ENCODE measurements at places on chromosomes 4 and X.
A peak's percentile ranks its signal among the peaks of the same experiment; 100 is the strongest.

- H3K27ac ChIP-seq: no peak overlapping the region
- H3K4me3 ChIP-seq: no peak overlapping the region
- no peaks in the 10 kb centered on the region for H3K27me3 ChIP-seq
- no peak for DNase-seq
- H3K4me1 ChIP-seq: no peaks in the 10 kb centered on the region
These were observed 12.7 kb downstream of the OPHN1 start for GRCh38 chrX:68420559-68420958.

- peak; percentile 96 for DNase-seq
- peaks cover 36% of the 10 kb centered on the region for H3K4me1 ChIP-seq
- H3K36me3 ChIP-seq: 0 out of 2 replicates have a peak, but pooled peaks cover 15% of the 10 kb centered on the region
- peak overlapping the region; percentile 87 for H3K4me3 ChIP-seq
- H3K27me3 ChIP-seq: no peaks in the 10 kb centered on the region
These were observed 10.9 kb upstream of the CLTRN start for GRCh38 chrX:15675490-15675921.

- no peaks in the 10 kb centered on the region for H3K27me3 ChIP-seq
These were observed 141.3 kb downstream of the PALLD start for GRCh38 chr4:168637872-168638756.

DNA sequence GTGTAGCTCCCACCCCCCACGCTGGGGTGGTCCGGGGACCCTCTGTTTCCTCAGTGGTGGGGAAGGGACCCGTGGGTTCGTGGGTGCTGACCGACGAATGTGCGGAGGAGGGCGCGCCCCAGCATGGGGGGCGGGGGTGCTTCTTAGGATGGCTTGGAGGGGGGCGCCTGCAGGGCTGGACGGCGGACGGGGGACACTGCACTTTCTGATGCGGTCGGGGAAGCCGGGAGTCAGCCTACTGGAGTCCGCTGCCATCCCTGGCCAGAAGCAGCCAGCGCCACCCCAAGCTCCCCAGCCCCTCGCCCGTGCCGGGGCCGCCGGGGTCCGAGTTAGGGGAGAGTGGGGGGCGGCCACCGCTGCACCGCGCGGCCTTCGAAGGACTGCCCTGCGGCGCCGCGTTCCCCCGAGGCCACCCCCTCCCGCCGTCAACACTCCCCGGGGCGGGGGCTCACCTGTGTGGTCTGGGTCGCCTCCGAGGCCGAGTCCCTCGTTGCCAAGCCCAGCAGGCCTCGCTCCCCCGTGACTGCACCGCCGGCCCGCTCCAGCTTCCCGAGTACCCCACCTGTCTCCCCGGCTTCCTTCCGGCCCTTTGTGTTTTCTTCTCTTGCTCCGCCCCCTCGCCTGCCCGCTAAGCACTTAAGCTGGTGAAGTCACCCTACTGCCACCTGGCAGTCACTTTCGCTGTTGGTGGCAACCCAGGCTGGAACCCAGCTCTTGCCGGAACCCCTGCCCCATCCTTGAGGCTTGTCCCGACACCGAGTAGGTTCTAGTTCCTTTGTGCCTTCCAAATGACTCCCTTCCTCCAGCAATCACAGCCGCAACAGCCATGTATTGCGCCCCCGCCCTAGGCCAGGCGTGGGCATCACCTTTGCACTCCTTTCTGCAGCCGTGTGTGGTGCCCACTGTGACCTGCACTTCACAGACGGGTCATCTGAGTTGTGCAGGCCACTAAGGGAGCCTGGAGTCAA is at the start of gene OCIAD2:
TSS of gene OCIAD2 (minus strand) at position 569 of the 968 bp plus-strand sequence. CDS start 2,225 bp downstream, outside the sequence.
- H3K27me3 ChIP-seq: no peaks in the 10 kb centered on the region
- peaks cover 25% of the 10 kb centered on the region for H3K4me1 ChIP-seq
- peak within 1 kb of the TSS; percentile 11 for H3K27ac ChIP-seq
- peak within 1 kb of the TSS; percentile 92 for H3K4me3 ChIP-seq

DNA sequence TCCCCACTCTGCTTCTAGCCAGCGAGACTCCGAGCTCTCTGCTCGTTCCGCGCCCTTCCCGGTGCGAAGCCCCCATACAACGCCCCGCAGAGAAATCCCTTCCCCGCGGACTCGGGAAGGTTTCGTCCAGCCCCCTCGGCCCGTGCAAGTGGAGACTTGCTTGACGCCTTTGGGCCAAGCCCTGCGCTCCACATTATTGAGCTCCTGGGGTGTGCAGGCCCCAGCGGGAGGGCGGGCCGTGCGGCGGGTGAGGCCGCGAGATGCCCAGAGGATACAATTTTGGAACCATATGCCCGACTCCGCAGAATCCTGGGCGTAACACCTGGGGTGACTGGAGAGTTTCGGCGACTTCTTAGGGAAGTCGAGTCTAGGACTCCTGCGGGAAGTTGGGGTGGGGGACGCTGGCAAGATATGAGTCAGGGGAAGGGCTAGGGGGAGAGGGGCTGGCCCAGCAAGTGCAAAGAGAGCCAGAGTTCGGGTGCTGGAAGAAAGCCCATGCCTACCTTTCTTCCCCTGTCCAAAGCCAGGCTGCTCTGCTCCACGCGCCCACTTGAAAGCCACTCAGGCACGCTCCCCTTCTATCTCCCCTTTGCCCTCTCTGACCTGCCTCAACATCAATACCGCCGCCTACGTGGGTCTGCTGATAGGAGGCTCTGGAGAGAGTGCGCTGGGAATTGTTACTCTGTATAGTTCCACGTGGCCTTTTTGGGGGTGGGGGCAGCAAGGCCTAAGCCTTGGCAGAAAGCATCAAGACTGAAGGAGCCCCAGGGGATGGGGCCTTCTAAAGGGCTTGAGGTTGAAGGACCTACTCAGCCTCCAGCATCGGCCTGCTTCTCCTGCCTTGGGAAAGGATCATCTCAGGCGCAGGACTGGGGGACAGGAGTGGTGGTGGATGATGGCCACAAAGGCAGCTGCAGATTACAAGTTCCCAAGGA is 1.2 kb upstream of the ELF4 start:
- DNase-seq: peak; percentile 55
- H3K27me3 ChIP-seq: no peaks in the 10 kb centered on the region
- no peaks in the 10 kb centered on the region for H3K36me3 ChIP-seq

DNA sequence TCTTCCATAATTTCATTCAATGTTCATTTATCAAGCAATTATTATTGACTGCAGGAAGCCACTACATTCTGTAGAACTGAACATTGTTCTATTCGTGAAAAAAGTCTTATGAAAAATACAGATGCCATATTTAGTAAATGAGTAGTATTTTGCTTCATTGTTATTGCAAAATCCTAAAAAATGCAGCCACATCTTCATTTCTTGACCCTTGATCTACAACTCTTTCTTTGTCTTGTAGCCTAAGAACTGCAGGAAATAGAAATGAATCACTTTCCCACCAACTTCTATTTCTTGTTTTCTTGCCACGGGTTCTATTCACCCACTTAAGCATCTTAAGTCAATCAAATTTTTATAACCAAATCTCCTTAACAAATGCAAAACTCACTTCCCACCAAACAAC is 63.3 kb downstream of the KCNIP4 start:
- H3K4me3 ChIP-seq: no peak overlapping the region
- no peak overlapping the region for H3K27ac ChIP-seq
- no peak for DNase-seq
- no peaks in the 10 kb centered on the region for H3K4me1 ChIP-seq

DNA sequence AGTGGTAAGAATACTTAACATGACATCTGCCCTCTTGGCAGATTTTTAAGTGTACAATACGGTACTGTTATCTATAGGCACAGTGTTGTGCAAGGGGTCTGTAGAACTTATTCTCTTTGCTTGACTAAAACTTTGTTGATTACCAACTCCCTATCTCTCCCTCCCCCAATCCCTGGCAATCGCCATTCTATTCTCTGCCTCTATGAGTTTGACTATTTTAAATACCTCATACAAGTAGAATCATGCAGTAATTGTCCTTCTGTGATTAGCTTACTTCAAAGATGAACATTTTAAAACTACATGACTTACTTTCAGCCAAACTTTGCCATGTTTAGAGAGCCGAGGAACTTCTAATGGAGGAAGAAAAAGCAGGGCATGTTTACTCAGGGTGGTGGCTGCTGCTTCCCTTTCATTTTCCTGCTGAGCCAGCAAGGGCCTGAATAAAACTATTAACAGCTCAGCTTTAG is 62.4 kb downstream of the APOO start:
- peaks cover 9% of the 10 kb centered on the region for H3K4me1 ChIP-seq
- no peaks in the 10 kb centered on the region for H3K36me3 ChIP-seq
- DNase-seq: no peak
- H3K27me3 ChIP-seq: no peaks in the 10 kb centered on the region

DNA sequence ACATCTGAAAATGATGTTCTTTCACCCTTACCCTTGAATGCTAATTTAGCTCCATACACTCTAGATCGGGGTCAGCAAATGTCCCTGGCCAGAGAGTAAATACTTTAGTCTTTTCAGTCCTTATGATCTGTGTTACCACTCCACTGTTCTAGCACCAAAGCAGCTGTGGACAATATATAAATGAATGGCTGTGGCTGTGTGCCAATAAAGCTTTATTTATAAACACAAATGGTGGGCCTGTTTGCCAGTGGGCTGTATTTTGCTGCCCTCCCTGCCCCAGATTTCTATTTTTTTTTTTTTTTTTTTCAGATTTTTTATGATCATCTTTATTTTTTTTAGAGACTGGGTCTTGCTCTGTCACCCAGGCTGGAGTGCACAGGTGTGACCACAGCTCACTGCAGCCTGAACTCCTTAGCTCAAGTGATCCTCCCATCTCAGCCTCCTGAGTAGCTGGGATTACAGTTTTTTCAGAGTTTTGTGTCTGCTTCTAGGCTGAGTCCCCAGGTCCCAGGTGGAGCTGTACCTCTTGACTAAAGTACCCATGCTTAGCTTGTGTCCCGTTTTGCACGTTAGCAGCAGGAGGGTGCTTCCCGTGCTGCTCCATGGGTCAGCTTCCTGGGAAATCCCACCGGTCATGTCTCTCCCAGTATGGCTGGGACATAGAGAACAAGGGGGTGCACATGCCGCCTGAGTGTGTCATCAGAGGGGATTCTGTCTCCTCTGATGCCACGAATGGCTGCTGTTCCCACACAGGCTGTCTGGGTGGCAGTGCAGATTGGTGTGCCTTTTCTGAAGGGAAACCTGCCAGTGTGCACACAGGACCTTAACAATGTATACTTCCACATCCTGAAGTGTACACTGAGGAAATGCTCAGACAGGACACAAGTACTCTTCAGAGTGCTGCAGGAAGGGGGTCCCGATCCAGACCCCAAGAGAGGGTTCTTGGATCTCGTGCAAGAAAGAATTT is 16.0 kb upstream of the GRPEL1 start:
- H3K36me3 ChIP-seq: no peaks in the 10 kb centered on the region
- no peaks in the 10 kb centered on the region for H3K27me3 ChIP-seq
- DNase-seq: no peak
- H3K4me1 ChIP-seq: peaks cover 7% of the 10 kb centered on the region
- H3K27ac ChIP-seq: no peak overlapping the region

- no peaks in the 10 kb centered on the region for H3K27me3 ChIP-seq
- no peak overlapping the region for H3K27ac ChIP-seq
- no peak overlapping the region for H3K4me3 ChIP-seq
- peaks cover 13% of the 10 kb centered on the region for H3K4me1 ChIP-seq
- H3K36me3 ChIP-seq: no peaks in the 10 kb centered on the region
These were observed 43.4 kb upstream of the GATB start for GRCh38 chr4:151804086-151804630.

- no peak overlapping the region for H3K4me3 ChIP-seq
- no peaks in the 10 kb centered on the region for H3K36me3 ChIP-seq
- no peaks in the 10 kb centered on the region for H3K4me1 ChIP-seq
- DNase-seq: no peak
These were observed 9.6 kb upstream of the MAP7D3 start for GRCh38 chrX:136260776-136261175.

- H3K36me3 ChIP-seq: no peaks in the 10 kb centered on the region
- H3K4me1 ChIP-seq: no peaks in the 10 kb centered on the region
These were observed 620.2 kb upstream of the INTU start for GRCh38 chr4:127012549-127012948.

GRCh38 chr4:110005461-110006056 is 92.9 kb downstream of the EGF start:
- H3K4me1 ChIP-seq: no peaks in the 10 kb centered on the region
- H3K27me3 ChIP-seq: no peaks in the 10 kb centered on the region
- peak; percentile 80 for DNase-seq
- no peak overlapping the region for H3K4me3 ChIP-seq
- no peak overlapping the region for H3K27ac ChIP-seq

- no peaks in the 10 kb centered on the region for H3K36me3 ChIP-seq
- no peak overlapping the region for H3K4me3 ChIP-seq
These were observed 245.1 kb downstream of the PPP3CA start for GRCh38 chr4:101102114-101102742.

DNA sequence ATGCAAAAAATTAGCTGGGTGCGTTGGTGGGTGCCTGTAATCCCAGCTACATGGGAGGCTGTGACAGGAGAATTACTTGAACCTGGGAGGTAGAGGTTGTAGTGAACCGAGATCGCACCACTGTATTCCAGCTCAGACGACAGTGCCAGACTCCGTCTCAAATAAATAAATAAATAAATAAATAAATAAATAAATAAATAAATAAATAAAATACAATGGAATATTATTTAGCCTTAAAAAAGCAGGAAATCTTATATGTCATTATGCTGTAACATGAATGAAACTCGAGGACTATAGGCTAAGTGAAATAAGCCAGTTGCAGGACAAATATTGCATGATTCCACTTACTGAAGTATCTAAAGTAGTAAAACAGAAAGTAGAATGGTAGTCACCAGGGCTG is 42.5 kb downstream of the RBM41 start:
- H3K4me1 ChIP-seq: no peaks in the 10 kb centered on the region
- DNase-seq: no peak
- H3K27me3 ChIP-seq: no peaks in the 10 kb centered on the region
- H3K27ac ChIP-seq: no peak overlapping the region
- H3K36me3 ChIP-seq: no peaks in the 10 kb centered on the region

GRCh38 chr4:141571793-141572192 is 64.6 kb upstream of the IL15 start:
- no peak overlapping the region for H3K4me3 ChIP-seq
- no peaks in the 10 kb centered on the region for H3K4me1 ChIP-seq
- no peaks in the 10 kb centered on the region for H3K27me3 ChIP-seq

- no peak for DNase-seq
- peaks cover 84% of the 10 kb centered on the region for H3K4me1 ChIP-seq
- H3K27ac ChIP-seq: peak overlapping the region; percentile 73
- H3K4me3 ChIP-seq: no peak overlapping the region
These were observed 12.9 kb downstream of the DCK start for GRCh38 chr4:71006203-71006907.

DNA sequence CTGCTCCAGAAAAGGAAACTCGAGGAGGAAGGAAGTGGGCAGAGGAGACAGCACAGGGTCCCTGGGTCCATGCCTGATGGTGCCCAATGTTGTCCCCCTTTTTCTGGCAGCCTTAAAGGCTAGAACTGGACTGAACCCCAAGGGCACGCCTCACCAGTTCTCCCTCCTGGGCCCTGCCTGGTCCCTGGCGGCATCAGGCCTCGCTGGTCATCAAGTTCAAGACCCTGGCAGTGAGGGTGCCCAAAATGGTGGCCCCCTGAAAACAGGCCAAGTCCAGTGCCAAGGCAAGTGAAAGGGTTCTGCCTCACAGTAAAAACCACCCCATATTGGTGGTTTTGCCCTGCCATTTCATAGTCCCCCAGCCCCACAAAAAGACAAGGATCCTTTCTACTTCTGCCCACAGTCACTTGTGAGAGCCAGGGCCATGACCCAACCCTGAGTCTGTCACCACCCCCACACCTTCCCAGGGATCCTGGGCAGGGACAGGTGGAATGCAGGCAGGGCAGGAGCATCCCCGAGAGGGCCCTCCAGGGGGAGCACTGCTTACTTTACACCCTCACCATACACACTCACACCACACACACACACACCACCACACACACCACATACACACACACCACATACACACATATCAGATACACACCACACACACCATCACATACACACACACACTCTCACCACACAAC is 107.6 kb downstream of the DCTD start:
- no peak overlapping the region for H3K27ac ChIP-seq
- no peaks in the 10 kb centered on the region for H3K36me3 ChIP-seq
- no peaks in the 10 kb centered on the region for H3K4me1 ChIP-seq
- no peak overlapping the region for H3K4me3 ChIP-seq
- no peaks in the 10 kb centered on the region for H3K27me3 ChIP-seq
- no peak for DNase-seq

Data from Karpas-422 (cell line).